Stimulated activated CD8-positive, alpha-beta memory T cell treated with anti-CD3 and anti-CD28 coated beads, Interleukin-4, amount 100 ng/mL, for 1 hour (primary cell): ENCODE measurements at places on chromosomes 2 and 18.

DNA sequence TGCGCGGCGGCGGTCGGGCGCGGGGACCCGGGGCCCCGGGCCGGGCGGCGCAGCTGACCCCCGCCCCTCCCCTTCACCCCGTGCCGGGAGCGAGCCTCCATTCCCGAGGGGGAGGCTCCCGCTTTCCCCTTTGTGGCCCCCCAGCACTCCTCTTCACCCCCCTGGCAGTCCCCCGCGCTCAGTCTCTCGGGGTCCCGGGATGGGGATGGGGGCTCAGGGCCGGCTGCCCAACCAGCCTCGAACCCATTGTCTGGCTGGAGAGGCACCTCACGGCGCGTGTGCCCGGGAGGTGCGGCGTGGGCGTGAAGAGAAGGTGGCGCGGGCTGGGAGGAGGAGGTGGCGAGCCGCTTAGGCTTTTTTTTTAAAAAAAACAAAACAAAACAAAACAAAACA is 748 bp downstream of the FMNL2 start:
- DNase-seq, result no peak

- DNase-seq, result no peak
Observed at GRCh38 chr2:115161081-115161770, 718.8 kb downstream of the DPP10 start.

- no peak for DNase-seq
Observed at GRCh38 chr2:35873921-35874320, 481.7 kb upstream of the CRIM1 start.

DNA sequence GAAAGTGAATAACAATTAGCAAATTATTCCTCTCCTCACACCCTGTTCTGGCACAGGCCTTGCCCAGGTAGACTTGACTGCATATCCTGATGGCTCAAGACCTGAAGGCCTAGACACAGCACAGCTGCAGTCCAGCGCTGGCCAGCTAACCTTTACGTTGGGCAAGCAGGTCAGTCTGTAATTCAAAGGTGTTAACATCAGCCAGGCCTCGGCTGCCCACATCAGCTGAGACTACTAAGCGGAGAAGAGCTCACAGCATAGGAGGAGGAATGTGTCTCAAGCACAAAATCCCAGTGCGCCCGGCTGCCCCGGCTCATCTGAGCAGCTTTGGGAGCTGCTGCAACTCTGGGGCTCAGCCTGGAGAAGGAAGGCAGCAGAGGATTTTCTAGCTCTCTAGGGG is 33.5 kb upstream of the OTOF start:
- DNase-seq, result no peak

GRCh38 chr2:215928086-215928485 is 85.3 kb downstream of the MREG start:
- no peak for DNase-seq

DNA sequence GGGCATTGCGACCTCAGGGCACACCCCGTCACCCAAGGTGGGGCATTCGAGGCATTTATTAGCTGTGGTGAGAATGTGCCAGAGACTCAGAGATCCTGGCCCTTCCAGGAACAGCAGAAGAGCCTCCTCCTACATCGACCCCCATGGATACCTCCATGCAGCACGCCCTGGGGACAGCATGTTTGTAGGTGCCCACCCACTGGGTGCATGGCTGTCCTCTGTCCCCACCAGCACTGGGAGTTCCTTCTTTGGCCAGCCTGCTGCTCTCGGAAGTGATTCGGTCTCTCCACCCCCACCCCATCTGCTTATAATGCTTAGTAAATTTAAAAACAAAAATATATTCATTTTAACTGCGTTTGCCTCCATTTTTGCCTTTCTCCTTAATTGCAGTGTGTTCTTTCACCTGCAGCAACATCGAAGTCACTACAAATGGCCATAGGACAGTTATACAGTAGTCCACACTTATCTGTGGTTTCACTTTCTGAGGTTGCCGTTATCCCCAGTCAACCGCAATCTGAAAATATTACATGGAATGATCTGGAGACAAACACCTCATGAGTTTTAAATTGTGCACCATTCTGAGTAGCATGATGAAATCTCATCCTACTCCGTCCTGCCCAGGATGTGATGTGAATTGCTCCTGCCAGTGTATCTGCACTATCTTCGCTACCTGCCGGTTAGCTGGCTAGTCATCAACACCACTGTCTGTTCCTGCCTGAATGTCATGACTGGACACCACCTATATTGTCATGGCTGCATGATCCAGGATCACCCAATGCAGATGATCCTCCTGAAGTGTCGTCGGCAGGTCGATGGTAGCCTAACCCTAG is 29.6 kb upstream of the ZCCHC2 start:
- no peak for DNase-seq
